Gastroesophageal sphincter (tissue), 4 donors: ENCODE measurements at places on chromosomes 3 and 15. TPM values are rescaled to one million over a fixed set of nuclear protein-coding genes. Genes with fewer than 3 reads are reported as not detected.

DNA sequence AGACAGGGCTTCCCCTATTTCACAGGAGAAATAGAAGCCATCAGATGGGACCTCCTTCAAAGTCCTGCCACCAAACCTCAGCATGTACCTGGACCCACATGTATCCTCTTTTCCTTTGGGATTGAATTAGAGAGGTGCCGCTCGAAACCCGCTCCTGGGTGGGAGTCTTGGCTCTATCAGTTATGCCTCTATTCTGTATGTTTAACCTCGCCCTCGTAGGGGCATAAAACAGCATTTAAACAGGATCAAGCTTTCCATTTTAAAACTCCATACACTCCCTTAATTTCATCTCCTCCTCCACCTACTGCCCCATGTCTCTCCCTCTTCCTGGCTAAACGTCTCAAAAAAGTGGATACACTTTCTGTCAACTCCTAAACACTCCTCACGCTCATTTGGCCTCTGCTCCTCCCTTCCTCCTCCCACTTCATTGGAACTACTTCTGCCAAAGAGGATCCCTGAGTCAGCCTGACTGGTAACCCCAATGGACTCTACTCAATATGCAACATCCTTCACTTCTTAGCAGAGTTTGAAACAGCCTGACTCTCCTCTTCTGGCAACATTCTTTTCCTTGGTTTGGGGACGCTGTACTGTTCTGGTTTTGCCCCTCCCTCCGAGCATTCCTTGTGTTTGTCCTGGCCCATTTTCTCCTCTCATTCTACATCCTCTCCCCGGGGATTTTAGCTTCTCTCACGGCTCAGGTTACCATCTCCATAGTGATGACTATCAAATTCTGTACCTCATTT, 23.0 kb upstream of the MUC20 start:
- peak; percentile 51 for ATAC-seq

Gene BNC1
- 2.0 TPM for total RNA-seq

Gene GUCA1C
- total RNA-seq, result not detected

Gene GOLGA6B
- total RNA-seq, result not detected

Gene ANKDD1A
- total RNA-seq, result 15.6 TPM

DNA sequence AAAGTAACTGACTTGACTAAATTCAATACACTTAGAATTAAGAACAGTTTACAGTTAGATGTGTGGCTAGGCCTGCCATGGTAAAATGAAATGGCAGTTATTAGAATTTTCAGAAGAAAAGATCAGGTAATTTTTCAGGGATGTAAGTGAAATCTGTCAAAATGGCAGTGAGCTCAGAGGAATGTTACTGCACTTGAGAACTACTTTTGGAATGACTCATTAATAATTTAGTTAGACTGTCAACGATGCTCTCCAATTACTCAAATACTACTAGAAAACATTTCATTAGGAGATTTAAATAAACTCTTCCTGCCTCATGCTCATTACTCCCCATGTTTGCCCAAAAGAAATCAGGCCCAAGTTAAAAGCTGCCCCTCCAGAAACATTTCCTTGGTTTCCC, 84.4 kb downstream of the RFTN1 start:
- no peak for ATAC-seq

Gene OXTR
- 4.2 TPM for total RNA-seq

Gene GP5
- 0.31 TPM for total RNA-seq

Gene CCDC12
- 34.4 TPM for total RNA-seq

Gene SH3BP5
- total RNA-seq, result 24.4 TPM

- no peak for ATAC-seq
Observed at GRCh38 chr15:72947709-72948108, 104.6 kb upstream of the NEO1 start.

GRCh38 chr3:31249545-31249944, 283.2 kb upstream of the STT3B start:
- no peak for ATAC-seq

- ATAC-seq, result no peak
Observed at GRCh38 chr3:53074761-53075742, 29.2 kb upstream of the SFMBT1 start.

- no peak for ATAC-seq
Observed at GRCh38 chr15:67422296-67422695, 98.6 kb upstream of the C15orf61 start.

- ATAC-seq, result no peak
Observed at GRCh38 chr15:51533672-51534398, 88.7 kb downstream of the DMXL2 start.

Gene CHRD
- 27.4 TPM for total RNA-seq

- ATAC-seq, result no peak
Observed at GRCh38 chr3:71380096-71380495, 203.4 kb downstream of the FOXP1 start.

GRCh38 chr3:151356794-151357462, 27.6 kb upstream of the P2RY13 start:
- ATAC-seq, result no peak

Gene CCDC39
- total RNA-seq, result not detected

GRCh38 chr3:169869484-169870220, at the start of gene LRRC31:
Gene LRRC31 (minus strand): TSS chr3:169869935. CDS start chr3:169869807, 128 bp downstream.
- ATAC-seq, result no peak

DNA sequence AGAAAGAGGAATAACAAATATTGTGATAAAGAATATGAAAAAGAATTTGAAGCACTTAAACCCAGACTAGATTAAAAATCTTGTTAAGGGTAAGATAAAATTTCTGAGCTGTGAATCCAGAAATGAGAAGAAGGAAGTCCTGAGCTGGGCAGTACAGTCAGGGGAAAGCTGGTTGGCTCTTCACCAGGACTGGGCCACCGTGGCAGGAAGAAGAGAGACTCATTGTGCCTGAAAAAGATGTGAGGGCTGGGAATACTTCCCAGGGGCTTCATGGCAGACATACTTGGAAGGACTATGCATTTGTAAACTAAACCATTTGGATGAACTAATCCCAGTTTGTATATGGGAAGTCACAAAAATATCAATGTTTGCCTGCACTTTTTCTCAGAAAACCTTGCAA, 28.5 kb upstream of the MYO5C start:
- ATAC-seq, result no peak

- ATAC-seq, result no peak
Observed at GRCh38 chr15:73716417-73716816, 32.2 kb downstream of the CD276 start.

DNA sequence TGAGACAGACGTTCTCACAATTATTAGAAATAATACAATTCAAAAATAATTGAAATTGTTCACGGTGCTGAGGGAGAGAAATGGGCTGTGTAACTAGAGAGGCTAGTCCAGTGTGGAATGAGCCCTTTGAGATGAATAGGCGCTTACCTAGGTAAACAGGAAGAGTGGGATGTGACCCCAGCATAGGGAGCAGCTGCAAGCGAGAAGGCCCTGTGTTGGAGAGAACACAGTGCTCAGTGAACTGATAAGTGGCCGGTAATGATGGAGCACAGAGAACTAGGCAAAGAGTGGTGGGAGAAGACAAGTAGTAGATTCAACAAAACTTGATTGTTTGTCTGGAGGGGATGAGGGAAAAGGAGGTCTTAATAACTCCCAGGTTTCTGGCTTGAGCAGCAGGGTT, 103.9 kb downstream of the HCN4 start:
- ATAC-seq, result no peak

DNA sequence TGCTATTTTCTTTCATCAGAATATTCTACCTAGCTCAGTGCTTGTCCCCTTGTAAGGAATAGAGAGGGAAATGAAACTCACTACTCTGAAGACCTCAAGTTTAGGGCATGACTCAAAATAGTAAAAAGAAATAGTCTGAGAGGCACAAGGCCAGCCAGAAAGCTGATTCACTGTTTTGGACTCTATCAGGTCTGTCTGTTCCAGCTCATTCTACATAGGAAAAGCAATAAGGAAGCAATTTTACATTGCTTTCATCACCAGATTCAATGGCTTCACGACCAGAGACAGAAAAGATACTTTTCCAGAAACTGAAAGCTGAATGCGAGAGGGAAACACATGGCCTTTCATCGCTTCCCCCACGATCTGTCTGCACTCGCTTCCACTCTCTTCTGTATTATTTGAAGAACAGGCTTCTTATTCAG, 276.0 kb downstream of the GBE1 start:
- ATAC-seq, result peak; percentile 60

GRCh38 chr3:189961522-189962161, 159.1 kb downstream of the P3H2 start:
- ATAC-seq, result peak; percentile 70

Gene ATP13A5
- total RNA-seq, result not detected
